ENCODE measurements at places on chromosomes 1 and 21.

- no peak for DNase-seq
Measured at GRCh38 chr1:63780565-63780964, 6.7 kb downstream of the ROR1 start.

GRCh38 chr1:150596095-150596892 lies 16.9 kb upstream of the MCL1 start:
- no peak for DNase-seq

GRCh38 chr21:15029077-15029476 lies 35.7 kb downstream of the NRIP1 start:
- no peak for DNase-seq

GRCh38 chr1:198268784-198269645 lies 112.2 kb downstream of the NEK7 start:
- DNase-seq: no peak

DNA sequence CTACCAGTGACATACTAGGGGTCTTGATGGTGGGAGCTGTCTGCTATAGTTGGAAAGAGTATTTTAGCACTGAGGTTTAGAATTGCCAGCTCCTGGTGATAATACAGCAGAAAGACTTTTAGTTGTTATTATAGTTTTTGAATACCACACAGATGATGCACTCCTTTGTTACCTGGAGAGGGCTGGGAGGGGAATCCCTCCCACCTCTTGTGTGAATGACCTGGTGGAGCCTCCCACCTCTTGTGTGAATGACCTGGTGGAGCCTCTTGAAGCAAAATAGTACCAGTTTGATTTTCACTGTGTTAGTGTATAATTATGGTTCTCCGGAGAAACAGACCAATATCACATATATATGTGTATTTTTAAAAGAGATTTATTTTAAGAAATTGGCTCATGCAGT lies 3.3 kb downstream of the DISP1 start:
- no peak for DNase-seq

DNA sequence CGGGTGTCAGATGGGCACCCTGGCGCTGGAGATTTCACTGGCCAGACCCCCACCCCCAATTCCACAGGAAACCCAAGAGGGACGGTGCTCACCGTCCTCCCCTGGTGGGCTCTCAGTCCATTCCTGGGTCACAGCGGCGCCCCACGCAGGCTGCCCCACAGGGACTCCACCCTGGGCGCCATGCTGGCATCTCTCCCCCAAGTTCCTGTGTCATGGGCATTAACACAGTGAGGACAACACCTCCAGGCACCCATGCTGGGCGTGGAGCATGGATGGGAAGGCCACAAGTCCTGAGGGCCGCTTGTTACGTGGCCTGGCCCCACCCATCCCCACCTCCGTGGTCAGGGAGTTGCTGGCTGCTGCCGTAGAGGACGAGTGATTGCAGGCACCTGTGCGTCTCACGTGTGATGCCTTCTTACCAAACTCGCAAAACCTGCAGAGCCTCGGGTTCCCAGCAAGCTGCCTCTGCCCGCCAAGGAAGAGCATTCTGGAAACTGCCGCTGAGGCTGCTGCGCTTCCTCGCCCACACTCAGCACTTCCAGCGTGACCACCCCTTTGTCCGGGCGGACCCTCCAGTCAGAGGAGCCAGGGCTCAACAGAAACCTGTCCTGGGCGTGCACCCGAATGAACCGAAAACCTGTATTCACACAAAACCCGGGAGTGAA lies 60.3 kb downstream of the SLX9 start:
- no peak for DNase-seq

Data from NCI-H1417 (cell line).